ENCODE measurements at places on chromosomes 11 and 22. TPM values are rescaled to one million over a fixed set of nuclear protein-coding genes. Genes with fewer than 3 reads are reported as not detected.

MS4A6A gene
- total RNA-seq = 0.65 TPM

CCDC87 gene
- under 0.01 TPM for total RNA-seq

KCNJ11 gene
- 0.32 TPM for total RNA-seq

SMC1B gene
- total RNA-seq = under 0.01 TPM

KLHL35 gene
- 1.5 TPM for total RNA-seq

CARD16 gene
- total RNA-seq = 83.1 TPM

ZNF280B gene
- total RNA-seq = 0.88 TPM

APOA4 gene
- total RNA-seq = not detected

TSGA10IP gene
- total RNA-seq = not detected

GRM5 gene
- total RNA-seq = 0.13 TPM

SMIM35 gene
- not detected for total RNA-seq

OAF gene
- 20.3 TPM for total RNA-seq

ABCG4 gene
- under 0.01 TPM for total RNA-seq

EXPH5 gene
- 0.06 TPM for total RNA-seq

CHADL gene
- total RNA-seq = 1.0 TPM

KIRREL3 gene
- total RNA-seq = not detected

ZNF74 gene
- total RNA-seq = 16.0 TPM

C11orf87 gene
- total RNA-seq = not detected

PGAP2 gene
- total RNA-seq = 6.8 TPM

KIF18A gene
- total RNA-seq = 11.8 TPM

APOBEC3C gene
- total RNA-seq = 2.8 TPM

ANO9 gene
- 0.32 TPM for total RNA-seq

KRTAP5-10 gene
- not detected for total RNA-seq

DBX1 gene
- not detected for total RNA-seq

RNF169 gene
- total RNA-seq = 21.4 TPM

SULT4A1 gene
- not detected for total RNA-seq

SCGB2A2 gene
- not detected for total RNA-seq

NEFH gene
- 0.65 TPM for total RNA-seq

MS4A4A gene
- total RNA-seq = not detected

Measured in bladder microvascular endothelial cell (primary cell).